LoVo (cell line): ENCODE measurements at places on chromosomes 6 and 20.

GRCh38 chr20:19820555-19821211 lies 62.6 kb downstream of the RIN2 start:
- DNase-seq, result no peak

DNA sequence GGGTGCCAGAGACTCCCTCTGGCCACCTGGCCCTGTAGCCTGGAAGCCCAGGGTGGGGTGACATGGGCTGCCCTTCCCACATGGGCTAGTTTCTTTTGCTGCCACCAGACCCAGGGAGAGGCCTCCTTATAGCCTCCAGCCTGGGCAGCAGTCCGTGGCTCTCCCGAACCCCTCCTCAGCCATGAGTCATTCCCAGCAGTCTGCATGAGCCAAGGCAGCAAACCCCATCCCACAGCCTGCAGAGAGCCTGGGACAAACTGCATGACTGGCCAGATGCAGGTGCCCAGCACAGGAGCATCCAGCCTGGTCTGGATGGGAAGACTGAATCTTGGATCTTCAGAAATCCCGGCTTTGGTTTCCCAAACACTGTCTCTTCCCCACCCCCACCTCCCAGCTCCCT lies 75.7 kb downstream of the MRPL14 start:
- no peak for DNase-seq

GRCh38 chr6:44738601-44739146 lies 351.2 kb downstream of the CDC5L start:
- no peak for DNase-seq

DNA sequence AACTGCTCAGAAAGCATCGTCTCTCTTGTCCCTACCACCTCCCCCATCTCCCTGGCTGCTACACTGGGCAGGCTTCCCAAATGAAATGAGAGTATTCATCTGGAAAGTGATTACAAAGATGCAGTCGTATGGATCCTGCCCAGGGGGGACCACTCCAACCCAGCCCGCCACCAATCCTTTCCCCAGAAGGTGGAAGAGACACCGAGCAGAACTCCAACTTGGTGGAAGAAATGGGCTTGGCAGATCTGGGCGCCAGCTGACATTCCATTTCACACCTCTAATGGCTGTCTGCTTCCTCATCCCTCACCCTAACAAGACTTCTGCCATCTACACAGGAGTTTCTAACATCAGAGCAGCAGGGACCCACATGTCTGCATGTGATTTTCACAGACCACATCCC lies 12.7 kb downstream of the PKHD1 start:
- no peak for DNase-seq

- DNase-seq, result no peak
These were observed 29.0 kb upstream of the ELOVL5 start for GRCh38 chr6:53377793-53378192.

DNA sequence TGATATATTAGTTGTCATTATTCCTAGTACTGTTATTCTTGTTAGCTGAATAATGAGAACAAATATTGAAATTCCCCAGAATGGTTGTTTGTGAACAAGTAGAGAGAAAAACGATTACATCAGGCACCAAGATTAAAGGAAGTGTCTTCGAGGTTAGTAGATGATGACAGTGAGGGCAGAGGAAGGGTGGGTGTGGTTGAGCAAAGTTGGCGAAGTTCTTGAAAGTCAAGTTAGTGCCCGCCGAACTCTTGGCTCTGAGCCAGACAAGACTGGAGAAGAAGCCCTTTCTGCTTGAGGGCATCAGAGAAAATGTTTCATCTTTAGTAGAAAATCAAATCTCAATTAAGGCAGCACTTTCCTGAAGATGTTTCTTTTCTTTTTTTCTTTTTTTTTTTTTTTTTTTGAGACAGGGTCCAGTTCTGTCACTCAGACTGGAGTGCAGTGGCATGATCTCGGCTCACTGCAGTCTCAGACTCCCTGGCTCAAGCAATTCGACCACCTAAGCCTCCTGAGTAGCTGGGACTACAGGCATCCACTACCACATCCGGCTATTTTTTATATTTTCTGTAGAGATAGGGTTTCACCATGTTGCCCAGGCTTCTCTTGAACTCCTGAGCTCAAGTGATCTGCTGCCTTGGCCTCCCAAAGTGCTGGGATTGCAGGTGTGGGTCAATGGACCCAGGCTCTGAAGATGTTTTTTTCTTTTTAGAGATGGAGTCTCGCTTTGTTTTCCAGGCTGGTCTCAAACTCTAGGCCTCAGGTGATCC lies 77.1 kb downstream of the SGK1 start:
- DNase-seq, result no peak

DNA sequence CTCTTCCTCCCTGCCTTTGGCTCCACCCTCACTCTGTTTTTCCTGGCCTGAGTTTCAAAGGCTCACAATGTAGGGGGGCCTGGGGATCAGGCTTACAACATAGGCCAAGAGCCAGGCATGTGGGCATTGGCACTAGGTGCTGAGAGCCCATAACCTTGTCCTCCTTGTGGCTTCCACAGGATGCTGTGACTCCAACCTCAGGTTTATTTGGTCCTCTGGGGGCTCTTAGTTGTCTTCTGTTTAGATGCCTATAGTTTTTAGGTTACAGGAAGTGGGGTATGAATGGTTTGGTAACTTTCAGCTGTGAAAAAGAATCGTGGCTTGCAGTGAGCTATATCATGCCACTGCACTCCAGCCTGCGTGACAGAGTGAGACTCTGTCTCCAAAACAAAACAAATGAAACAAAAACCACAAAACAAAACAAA lies 25.6 kb downstream of the MMP24 start:
- no peak for DNase-seq

GRCh38 chr20:17694767-17695166 lies 5.0 kb upstream of the BANF2 start:
- no peak for DNase-seq

GRCh38 chr6:83511901-83512681 lies at the start of gene PRSS35:
PRSS35 (plus strand) TSS chr6:83512534; CDS start chr6:83523442, 10,908 bp downstream.
- DNase-seq, result peak; percentile 53

DNA sequence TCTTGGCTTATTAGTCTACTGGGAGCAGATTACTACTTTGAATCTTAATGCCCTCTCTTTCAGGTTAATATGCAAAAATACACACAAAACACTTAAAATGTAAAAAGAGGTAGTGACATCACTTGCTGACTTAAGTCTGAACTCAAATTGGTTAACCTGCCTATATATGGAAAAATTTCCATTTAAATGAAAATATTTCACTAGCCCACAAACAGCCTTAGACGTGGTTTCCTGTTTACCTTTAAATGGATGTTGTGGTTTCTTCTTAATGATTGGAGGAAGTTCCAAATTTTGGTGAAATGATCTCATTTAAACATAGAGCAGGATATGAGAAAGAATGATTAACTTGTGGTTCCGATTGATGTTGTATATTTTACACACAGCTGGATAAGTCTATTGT lies 553.7 kb downstream of the CD109 start:
- no peak for DNase-seq

DNA sequence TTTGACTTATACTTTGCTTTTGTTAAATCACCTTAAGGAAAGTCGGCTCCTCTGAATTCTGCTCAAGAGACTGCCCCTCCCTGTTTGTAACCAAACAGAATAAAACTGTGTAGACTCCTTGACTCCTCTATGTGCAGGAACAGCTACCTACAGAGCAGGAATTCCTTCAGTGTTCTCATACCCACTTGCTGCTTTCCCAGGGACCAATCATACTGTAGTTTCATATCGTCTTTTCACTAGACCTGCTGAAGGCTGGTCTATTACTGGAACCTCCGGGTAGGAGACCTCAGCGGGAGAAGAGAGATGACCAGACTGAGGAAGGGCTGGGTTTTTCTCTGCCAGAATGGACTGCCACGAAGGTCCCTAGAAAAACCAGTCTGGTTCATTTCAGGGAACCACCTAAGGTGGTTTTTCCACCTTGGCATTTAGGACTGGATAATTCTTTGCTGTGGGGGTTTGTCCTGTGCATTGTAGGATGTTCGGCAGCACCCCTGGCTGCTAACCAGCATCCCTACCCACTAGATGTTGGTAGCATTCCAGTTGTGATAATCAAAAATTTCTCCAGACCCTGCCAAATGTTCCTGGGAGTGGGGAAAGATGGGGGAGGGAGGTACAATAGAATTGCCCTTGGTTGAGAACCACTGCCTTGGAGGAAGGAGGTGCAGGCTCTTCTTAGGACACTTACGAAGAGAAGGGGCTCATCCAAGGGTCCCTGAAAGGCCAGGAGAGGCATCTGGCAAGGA lies 80.5 kb downstream of the DNAAF9 start:
- no peak for DNase-seq

DNA sequence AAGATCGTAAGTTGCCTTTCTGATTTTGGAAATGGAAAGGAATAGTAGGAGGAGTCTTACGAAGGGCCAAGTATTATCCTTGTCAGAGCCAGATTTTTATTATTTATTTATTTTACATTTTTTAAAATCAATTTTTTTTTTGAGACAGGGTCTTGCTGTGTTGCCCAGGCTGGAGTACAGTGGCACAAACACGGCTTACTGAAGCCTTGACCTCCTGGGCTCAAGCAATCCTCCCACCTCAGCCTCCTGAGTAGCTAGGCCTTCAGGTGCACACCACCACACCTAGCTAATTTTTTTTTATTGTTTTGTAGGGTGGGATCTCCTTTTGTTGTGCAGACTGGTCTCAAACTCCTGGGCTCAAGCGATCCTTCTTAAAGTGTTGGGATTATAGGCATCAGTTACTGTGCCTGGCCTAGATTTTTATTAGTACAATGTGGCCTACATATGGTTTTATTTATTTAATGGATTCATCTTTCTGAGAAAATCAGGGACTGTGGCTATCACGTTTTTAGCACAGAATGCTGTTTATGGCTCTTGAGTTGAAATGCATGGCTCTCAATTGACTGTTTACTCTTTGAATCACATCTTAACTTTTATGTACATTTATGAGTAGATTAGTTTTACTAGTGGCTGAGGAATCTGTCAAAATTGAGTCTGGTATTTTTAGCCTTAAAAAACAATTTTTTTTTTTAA lies 16.7 kb downstream of the CDC5L start:
- no peak for DNase-seq

DNA sequence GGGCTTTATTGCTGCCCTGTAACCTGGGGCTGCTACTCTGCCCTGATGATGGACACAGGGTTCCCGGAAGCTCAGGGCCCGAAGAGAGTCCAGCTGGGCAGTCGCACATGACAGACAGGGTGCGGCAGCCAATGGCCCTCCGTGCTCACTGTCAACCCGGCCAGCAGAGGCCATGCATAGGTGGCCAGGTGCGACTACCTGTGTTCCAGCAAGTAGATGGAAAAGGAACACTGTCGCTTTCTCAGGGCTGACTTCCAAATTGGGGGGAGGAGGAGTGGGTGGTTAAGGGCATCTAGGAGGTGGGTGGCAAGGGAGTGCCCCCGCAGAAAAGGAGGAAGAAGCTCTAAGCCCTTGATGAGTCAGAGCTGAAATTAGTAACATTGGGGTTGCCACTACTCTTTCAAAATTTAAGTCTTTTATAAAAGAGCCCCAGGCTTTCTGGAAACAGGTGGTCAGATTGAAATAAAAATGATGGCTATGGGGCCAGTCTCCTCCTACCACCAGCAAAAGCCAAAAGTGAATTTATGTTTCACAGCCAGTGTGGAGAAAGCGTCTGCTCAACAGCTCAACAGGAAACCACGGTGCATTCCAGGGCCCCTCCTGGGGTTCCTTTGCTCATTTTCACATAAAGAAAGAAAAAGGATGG lies 2.3 kb upstream of the RAMACL start:
- DNase-seq, result no peak

DNA sequence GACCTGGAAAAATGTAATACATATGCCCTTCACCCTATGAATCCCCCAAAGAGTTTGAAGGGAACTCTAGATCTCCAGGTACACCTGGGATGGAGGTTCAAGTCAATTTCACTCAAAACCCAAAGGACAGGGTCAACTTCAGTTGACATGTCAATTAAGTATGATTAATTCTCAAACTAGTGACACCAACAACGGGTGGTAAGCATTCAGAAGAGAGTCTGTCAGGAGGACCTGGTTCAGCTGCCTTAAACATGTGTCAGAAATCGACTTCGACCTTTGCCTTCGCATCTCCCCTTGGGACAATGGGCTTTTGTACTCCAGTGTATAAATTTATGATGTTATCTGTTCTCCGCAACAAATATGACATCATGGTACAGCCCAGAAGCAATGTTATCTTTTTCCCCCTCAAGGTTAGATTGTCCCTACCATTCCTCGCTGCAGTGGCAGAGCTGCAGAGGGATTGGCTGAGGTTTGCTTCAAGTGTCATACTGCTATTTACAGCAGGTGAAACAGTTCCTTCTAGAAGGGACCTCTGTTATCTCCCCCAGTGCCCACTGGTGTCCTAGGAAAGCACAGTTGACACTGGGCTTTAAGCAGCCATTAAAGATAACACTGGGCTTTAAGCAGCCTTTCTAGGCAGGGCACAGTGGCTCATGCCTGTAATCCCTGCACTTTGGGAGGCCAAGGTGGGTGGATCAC lies 94.7 kb upstream of the SNX9 start:
- peak; percentile 57 for DNase-seq

DNA sequence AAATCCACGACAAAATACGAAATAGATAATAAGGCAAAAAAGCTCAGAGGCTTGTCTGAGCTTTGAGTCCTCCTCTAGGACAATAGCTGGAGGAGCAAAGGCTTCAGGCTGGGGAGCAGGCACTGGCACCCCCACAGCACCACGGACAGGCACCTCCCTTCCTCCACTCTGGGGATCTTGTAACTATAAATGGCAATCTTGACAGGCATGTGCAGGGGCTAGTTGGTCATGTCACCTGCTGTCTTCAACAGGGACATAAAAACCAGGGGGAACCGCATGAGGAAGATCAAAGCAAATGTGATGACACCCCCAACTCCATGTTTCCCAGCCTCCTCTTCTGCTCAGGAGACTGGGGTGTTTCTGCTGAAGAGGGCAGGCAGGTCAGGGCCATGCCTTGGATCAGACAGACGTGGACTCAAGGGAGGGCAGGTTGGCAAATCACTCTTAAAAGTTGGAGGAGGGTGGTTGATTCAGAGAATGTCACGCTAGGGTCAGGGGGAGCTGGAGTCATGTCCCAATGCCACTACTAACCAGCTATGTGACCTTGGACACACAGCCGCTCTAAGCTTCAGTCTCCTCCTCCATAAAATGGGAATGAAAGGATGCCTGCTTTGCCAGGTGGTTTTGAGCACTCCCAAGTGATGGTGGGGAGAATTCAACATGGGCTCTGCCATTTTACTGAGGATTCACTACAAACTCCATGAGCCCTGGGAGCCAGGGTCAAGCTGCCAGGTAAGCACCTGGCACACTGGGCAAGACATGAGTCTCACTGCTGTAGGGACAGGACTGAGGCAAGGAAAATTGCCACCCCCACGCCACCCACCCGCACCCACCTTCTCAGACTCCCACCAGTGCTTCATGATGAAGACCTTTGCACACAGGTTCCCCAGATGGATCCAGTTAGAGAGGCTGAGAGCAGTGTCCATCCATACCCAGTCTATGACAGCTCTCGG lies 48.0 kb downstream of the NPEPL1 start:
- no peak for DNase-seq

DNA sequence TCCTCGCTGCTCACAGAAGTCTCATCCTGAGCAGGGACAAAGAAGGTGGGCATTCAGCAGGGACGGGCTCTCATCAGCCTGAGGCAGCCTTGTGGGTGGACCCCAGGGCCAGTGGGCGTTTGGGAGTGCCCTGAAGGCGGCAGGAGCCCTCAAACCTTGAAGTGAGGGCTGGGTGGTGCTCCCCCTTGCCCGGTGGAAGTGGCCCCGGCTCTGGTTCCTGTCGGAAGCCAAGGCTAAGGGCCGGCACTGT lies 110.5 kb downstream of the NOL4L start:
- DNase-seq, result no peak

- no peak for DNase-seq
These were observed 22.6 kb upstream of the DSP start for GRCh38 chr6:7518877-7519276.

- DNase-seq, result no peak
These were observed 2.6 kb downstream of the PTK7 start for GRCh38 chr6:43078691-43079090.

GRCh38 chr6:115838763-115839401 lies 221.8 kb downstream of the FRK start:
- DNase-seq, result peak; percentile 55
